ENCODE measurements at places on chromosomes 4 and X.

DNA sequence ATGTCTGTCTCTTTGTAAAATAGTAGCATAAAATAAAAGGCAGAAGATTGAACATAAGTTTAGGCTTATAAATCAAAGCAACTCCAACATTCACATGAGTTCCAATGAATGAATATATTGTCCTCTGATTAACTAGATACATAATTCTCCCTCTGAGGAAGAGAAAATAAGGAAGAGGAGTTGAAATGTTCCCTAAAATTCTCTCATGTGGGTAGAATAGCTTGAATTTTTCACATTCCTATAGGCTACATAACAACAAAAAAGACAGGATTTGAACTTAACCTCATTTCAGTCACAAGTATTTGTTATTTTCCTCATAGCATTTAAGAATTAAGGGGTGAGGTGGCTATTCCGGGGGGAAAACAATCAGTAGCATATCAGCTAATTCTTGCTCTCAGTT is 462.4 kb upstream of the NDST4 start:
- no peak for DNase-seq

DNA sequence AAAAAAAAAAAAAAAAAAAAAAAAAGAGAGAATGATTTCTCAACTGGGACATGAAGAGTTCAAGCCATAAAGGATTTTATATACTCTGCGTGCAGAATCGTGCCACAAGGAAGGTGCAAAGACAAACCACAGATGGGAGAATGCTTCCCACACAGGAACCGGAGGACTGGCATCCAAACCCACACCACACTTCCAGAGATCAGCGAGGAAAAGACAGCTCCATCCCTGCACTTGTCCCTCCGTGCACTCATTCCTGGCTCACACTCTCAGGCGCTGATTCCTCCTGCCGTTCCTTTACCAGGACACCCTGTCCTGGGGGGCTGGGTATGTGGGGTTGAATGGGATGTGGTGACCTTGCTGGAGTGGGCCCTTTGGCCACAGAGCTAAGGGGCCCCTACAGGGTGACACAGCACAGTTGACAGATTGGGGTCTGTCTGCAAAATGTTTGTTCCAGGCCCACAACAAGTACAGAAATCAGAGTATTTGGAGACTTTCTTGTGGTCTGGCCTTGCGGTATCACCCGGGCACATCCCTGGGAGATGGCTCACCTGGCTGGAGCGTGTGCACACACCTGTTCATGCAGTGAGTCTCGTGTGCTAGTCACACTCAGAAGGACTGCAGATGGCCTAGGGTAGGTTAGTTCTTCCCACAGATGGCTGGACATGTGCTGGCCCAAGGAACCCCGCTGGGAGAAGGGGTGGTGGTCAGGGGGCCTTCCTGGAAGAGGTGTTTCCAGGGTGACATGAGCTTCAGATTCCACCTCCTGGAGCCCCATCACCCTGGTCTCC is 55.4 kb upstream of the GPR78 start:
- no peak for DNase-seq

DNA sequence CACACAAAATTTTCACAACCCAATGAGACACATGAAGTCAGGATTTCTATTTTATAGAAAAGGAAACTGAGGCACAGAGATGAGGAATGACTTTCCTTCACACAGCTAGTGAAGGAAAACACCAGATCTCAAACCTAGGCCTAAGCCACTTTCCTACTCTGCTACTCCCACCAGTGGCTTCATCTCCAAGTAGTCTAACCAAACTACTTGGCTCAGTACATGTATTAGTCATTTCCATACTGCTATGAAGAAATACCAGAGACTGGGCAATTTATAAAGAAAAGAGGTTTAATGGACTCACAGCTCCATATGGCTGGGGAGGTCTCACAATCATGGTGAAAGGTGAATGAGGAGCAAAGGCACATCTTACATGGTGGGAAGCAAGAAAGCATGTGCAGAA is 196.6 kb downstream of the EVC2 start:
- no peak for DNase-seq

DNA sequence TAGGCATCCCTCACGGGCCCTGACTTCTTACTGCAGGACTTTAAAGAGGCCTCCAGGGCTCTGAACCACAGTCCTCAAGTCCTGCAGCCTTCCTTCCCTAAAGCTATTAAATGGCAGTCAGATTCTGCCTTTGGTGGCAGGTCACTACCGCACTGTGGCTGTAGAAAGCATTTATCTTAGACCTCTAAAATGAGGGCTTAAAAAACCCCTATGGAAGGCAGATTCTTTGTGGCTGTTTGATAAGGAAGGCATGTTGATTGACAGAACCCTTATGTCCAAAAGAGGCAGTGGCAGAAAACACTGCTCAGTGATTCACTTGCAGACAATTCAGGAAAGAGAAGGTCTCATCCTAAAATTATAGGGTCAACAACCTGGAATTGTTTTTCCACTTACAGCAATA is 79.2 kb downstream of the FBXL5 start:
- DNase-seq, result no peak

- no peak for DNase-seq
Observed at GRCh38 chrX:154476821-154477220, 2.3 kb downstream of the LAGE3 start.

DNA sequence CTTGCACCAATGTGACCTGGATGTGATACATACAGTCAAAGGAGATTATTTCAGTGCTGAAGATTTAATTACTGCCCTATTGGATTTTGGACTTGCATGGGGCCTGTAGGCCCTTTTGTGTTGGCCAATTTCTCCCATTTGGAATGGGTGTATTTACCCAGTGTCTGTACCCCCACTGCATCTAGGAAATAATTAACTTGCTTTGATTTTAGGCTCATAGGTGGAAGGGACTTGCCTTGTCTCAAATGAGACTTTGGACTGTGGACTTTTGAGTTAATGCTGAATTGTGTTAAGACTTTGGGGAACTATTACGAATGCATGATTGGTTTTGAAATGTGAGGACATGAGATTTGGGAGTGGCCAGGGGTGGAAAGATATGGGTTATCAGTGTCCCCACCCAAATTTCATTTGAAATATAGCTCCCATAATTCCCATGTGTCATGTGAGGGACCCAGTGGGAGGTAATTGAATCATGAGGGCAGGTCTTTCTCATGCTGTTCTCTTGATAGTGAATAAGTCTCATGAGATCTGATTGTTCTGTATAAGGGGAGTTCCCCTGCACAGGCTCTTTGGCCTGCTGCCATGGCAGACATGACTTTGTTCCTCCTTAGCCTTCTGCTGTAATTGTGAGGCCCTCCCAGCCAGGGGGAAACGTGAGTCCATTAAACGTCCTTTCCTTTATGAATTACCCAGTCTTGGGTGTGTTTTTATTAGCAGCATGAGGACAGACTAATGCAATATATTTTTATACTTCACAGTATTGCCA is 362.2 kb upstream of the SPANXN4 start:
- no peak for DNase-seq

- DNase-seq, result no peak
Observed at GRCh38 chr4:157957905-157958304, 214.9 kb downstream of the GASK1B start.

- DNase-seq, result no peak
Observed at GRCh38 chr4:13912436-13912925, 285.0 kb upstream of the BOD1L1 start.

- DNase-seq, result no peak
Observed at GRCh38 chrX:154652311-154653047, 900 bp downstream of the CTAG2 start.

DNA sequence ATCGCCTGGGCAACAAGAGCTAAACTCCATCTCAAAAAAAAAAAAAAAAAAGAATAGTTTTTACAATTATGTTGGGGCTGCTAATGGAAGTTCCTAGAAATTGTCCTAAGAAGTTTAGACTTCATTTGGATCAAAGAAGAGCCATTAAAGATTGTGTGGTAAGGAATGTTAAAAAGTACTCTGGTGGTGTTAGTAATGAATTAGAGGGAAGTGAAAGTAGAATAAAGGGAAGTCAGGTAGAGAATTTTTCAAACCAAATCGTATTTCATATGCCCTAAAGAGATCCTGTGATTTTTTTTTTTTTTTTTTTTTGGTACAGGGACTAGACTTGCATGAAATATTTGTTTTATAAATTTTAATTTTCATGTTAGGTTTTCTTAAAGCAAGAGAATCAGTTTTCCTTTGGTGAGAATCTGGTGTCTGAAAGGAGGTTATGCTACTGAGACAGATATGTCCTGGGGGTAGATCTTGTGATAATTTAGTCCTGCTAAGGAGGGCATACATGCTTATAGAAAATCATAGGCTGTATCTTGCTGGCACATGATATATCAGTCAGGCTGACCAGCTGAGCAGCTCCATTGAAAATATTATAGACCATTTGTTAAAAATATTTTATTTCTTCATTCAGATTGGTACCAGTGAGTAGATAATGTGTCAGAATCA is 10.7 kb downstream of the SEC24B start:
- no peak for DNase-seq

DNA sequence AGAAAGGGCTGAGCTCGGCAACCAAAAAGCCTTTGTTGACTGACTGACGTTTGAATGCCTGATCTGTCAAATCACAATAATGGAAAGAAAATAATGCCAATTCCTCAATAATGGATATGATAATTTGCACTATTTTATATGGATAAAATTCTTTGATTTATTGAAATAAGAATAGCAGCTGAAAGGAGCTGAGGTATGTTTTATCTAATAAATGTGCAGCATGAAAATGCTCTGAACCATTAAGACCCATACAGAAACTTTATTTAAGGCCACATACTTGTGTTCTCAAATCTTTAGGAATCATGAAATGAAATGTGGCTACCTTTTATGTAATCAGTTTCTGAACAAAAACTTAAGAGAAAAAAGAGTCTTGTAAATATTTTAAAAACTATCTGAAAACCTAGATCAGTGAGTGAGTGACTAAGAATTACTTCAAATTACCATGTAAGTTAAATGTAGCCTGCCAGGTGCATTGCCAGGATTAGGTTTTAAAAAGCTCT is 69.8 kb downstream of the TMA16 start:
- no peak for DNase-seq

GRCh38 chr4:26081795-26082498 is 167.9 kb downstream of the SMIM20 start:
- peak; percentile 27 for DNase-seq

DNA sequence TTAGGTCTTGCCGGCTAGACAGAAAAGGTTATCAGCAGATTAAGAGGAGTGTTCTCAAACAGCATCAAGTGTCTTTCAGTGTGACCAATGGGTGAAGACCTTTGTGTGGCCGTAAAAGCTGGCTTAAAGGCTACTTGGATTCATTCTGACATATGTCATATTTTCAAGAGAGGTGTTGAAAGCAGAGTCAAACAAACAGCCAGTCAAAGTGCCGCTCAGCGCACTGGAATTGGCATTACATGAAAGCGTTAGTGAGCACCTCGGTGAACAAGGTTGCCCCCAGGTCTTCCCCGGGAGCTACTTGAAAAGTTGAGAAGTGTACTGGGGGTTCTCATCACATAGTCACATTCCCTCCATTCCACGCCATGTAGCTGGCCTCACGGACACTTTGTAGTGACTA is 148.9 kb downstream of the SOX3 start:
- DNase-seq, result no peak

- DNase-seq, result no peak
Observed at GRCh38 chr4:41202820-41203568, 11.3 kb downstream of the APBB2 start.

GRCh38 chrX:119518371-119518770 is 46.8 kb downstream of the STEEP1 start:
- no peak for DNase-seq

- no peak for DNase-seq
Observed at GRCh38 chr4:38131371-38132091, 171.3 kb downstream of the PTTG2 start.
